ENCODE measurements at places on chromosomes 4 and X.

- no peak for DNase-seq
These were observed 312.0 kb downstream of the PDGFC start for GRCh38 chr4:156659570-156659969.

DNA sequence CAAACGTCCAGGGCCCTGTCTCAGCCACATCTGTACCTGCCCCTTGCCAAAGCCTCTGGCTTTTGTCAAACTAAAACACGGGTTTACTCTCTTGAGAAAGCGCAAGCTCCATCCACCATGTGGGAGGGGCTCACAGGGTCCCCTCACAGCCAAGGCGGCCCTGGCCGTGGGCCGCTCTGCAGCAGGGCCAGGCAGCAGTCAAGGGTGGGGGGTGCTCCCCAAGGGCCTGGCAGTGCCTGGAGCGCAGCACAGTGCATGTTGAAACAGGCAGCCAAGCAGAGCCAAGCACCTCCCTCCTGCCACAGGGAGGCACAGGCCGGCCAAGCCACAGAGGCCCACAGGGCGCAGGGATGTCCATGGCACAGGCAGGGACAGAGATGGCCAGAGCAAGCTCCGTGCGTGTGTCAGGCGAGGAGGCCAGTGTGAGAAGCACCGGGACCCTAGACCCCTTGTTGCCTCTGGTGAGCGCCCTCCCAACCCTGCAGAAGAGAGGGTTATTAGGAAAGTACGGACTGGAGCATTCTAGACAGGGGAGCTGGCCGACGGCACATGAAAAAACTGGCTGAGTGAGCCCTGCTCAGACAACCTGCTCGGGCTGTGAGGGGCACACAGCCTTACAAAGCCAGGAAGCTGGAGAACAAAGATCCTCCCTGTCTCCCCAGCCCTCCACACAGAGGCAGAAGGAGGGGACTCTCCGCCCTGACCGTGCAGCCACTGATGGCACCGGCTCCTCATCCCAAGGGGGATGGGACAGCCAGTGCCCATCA is 39.0 kb downstream of the FAM53A start:
- DNase-seq, result no peak

- no peak for DNase-seq
These were observed 28.7 kb downstream of the CC2D2A start for GRCh38 chr4:15498356-15498755.

- DNase-seq, result no peak
These were observed 243.4 kb downstream of the AR start for GRCh38 chrX:67787196-67787595.

DNA sequence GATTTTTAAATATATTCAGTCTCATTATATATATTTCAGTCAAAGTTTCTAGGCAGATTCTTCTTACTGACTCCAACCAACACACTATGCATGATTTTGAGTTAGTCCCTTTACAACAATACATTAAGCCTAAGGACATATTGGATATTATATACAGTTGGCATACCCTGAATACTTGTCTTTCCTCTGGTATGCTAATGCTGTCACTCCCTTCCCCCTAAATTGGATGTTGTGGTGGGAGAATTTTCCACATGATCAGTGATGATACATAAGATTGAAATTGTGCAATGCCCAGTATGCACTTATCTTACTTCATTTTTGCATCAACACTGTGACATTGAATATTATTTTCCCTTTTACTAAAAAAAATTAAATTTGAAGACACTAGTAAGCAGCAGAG is 935.2 kb downstream of the PCDH7 start:
- DNase-seq, result no peak

- DNase-seq, result no peak
These were observed 122.6 kb upstream of the CXorf66 start for GRCh38 chrX:140087875-140088274.

- DNase-seq, result no peak
These were observed 222.8 kb downstream of the TRAM1L1 start for GRCh38 chr4:116862592-116862991.

GRCh38 chrX:40325161-40325560 is 227.4 kb upstream of the BCOR start:
- no peak for DNase-seq

DNA sequence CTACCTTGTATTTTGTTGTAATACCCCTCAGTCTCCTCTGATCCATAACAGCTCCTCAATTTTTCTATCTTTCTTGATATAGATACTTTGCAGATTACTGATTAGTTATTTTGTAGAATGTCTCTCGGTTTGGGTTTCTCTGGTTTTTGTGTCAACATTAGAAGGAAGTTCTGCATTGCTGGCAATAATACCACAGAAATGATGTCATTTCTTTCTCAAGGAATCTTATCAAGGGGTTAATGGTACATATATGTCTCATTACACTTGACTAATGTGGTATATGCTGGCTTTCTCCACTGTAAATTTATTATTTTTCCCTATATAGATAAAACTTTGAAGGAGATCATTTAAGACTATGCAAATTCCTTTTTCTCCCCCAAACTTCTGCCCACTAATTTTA is 183.6 kb upstream of the DKK2 start:
- no peak for DNase-seq

DNA sequence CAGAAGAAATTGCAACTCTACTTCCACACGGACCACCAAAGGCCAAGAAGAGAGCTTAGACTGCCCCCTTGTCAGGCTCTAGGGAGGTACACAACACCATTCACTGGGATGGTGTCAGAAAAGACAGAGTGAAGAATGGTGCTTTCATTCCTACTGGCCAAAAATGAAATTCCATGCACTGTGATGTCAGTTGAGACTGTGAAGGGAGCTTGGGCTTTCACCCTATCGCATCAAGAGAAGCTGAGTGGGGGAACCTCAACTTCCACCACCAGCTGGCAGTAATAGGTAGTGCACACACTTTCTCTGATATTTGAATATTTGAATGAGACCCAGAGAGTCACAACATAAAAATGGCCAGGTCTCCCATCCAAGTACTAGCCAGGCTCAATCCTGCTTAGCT is 65.9 kb downstream of the ZNF711 start:
- no peak for DNase-seq

GRCh38 chr4:95059663-95060062 is 301.9 kb downstream of the BMPR1B start:
- no peak for DNase-seq

- DNase-seq, result no peak
These were observed 28.8 kb upstream of the TRPC3 start for GRCh38 chr4:121980643-121981042.

GRCh38 chr4:35883108-35883507 is 361.2 kb downstream of the ARAP2 start:
- no peak for DNase-seq

DNA sequence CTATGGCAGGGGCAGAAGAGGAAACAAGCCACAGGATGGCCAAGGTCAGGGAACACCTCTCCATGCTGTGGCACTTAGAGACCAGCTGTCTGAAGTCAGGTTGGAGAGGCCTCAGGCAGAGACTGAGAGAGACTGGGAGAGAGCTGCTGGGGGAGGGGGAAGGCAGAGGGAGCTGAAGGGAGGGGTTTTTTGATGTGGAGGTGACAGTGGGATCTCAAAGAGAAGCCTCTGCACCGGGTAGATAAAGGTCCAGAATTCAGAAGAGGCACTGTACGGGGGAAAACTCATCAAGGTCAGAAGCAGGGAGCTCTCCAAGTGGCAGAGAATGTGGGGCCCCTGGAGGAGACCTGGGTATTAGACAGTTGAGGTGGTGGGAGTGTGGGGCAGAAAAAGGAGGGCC is 41.6 kb upstream of the HMGB3 start:
- DNase-seq, result no peak

DNA sequence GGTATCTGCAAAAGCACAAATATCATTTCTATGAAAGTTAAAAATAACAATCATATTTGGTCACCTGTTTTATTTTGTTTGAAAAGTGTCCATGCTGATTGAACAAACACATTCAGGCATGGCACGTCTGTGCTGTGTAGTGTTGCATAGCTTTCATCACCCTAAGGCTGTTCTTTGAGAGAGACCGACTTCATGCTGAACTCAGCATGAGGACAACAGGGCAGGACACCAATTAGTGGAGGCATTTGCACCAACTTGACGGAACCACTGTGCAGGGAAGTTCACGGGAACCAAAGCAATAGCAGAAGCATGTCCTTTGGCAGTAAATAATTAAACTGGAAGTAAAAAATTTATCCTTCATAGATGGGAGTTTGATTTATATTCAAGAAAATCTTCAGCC is 158.4 kb upstream of the SLC7A11 start:
- no peak for DNase-seq

- no peak for DNase-seq
These were observed 65.3 kb upstream of the FBXW7 start for GRCh38 chr4:152601156-152601555.

GRCh38 chr4:5168891-5169290 is 117.6 kb downstream of the STK32B start:
- DNase-seq, result no peak

GRCh38 chr4:65623506-65623905 is 46.8 kb downstream of the EPHA5 start:
- DNase-seq, result no peak
